Inflammatory macrophage treated with lipopolysaccharide for 4 hours (primary cell): ENCODE measurements at places on chromosomes 1 and 21.
A peak's percentile ranks its signal among the peaks of the same experiment; 100 is the strongest.

- no peak for DNase-seq
These were observed 37.6 kb upstream of the CLSTN1 start for GRCh38 chr1:9861360-9861759.

- DNase-seq, result peak; percentile 35
These were observed 9.9 kb upstream of the COG2 start for GRCh38 chr1:230632273-230632873.

GRCh38 chr1:215665215-215665614 lies 98.1 kb downstream of the KCTD3 start:
- DNase-seq, result no peak

- no peak for DNase-seq
These were observed 4.7 kb downstream of the CLK2 start for GRCh38 chr1:155268630-155269029.

GRCh38 chr1:99969729-99970621 lies at the start of gene SLC35A3:
SLC35A3 (plus strand) TSS chr1:99969996; CDS start chr1:99993555, 23,559 bp downstream.
- peak; percentile 74 for DNase-seq

DNA sequence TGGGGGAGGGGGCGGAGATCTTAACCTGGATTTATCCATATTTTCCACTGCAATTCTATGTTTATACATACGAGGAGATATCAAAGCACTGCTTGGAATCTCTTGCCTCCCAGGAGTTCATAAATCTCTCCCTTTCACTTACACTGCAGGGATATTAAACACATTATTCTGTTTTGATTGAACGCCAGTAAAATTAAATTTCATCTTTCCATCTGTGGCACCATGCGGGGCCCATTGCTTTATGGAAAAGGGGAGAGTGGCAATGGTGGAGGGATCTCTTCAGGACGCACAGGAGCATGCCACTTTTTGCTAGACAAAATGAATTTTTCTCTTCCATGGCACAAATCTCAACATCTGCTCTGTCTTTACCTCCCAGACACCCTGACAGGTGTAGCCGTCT lies 648.0 kb upstream of the PLXNA2 start:
- DNase-seq, result no peak

GRCh38 chr1:30888391-30888790 lies 20.2 kb downstream of the SDC3 start:
- no peak for DNase-seq

- no peak for DNase-seq
These were observed 37.8 kb downstream of the NID1 start for GRCh38 chr1:236027104-236027503.

GRCh38 chr1:48917901-48918603 lies 141.4 kb upstream of the BEND5 start:
- DNase-seq, result no peak

DNA sequence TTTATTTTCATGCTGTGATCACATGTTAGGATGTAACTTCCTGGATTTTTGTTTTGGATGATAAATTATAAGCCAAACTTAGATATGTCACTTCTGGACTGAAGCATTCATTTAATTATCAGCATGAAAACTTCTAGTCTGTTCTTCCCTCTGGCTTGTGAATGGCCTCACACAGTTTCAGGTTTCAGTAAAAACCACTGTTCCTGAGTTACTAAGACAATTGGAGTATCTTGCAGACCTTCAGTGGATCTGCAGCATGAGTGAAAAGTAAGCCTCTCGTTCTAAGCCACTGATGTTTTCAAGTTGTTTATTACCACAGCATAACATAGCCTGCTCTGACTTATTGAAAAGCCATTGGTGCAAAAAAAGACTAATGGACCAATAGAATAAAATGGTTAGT lies 55.3 kb upstream of the RGS21 start:
- no peak for DNase-seq

GRCh38 chr1:162548170-162548569 lies 13.4 kb upstream of the UAP1 start:
- no peak for DNase-seq

- no peak for DNase-seq
These were observed 27.9 kb downstream of the ZBED6 start for GRCh38 chr1:203823306-203823705.

DNA sequence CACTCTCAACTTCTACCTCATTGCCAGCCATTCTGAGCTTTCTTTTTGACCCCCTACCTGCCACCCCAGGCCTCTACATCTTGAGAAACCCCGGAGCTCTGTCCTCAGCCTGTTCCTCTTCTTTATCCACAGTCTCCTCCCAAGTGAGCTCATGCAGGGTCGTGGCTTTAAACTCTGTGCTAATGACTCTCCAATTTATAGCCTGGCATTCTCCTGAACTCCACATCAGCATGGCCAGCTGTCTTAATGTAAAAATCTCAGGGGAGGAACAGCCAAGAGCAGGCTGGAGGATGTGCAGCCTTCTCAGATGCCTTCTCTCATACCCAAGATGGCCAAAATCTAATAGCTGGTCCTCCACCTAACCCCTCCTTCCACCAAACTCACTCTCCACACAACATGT lies 84.2 kb downstream of the CCDC185 start:
- no peak for DNase-seq

DNA sequence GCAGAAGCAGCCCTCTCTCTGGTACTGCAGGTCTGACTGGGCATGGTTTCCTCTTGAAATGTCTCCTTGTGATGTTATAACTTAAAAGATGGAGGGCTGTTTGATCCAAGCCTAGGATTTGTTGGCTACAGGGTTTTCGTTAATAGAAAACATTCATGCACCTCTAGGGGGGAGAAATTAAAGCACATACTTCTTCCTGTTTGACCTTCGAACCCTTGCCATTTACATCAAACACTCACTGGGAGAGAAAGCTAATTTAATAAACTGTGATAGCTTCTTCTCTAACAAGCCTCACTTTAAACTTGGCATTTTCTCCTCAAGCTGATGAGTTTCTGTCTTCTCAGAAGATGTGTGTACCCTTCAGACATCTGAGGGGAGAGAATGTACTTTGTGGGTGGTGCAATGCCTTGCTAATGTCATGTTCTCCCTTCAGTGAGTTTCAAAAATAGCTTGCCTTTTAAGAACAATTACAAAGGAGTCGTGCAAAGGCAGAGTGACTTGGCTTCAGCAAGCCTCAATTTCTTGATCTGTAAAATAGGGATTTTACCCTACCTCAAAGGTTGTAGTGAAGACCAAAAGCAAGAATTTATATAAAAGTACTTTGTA lies 20.4 kb downstream of the CACHD1 start:
- no peak for DNase-seq

- DNase-seq, result no peak
These were observed 53.0 kb upstream of the LAPTM5 start for GRCh38 chr1:30810416-30811080.

- DNase-seq, result no peak
These were observed 25.8 kb upstream of the ZNF648 start for GRCh38 chr1:182087304-182087703.

DNA sequence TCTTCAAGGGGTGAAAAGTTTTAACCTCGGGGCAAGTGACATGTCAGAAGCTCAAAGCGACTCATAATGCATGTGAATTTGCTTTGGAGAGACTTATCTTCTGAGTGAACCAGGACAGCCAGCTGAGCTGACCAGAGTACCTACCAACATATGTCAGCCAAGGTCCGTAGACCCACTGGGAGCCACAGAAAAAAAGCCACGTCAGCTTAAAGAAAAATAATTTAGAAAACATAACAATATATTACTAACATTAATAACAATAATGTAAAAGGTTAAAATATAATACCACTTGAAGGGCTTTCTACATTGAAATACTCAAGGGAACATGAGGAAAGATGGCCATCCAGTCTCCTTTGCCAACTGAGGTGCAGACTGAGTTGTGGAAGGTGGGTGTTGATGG lies 6.9 kb downstream of the PEX19 start:
- DNase-seq, result no peak

- DNase-seq, result no peak
These were observed 11.0 kb downstream of the RPTN start for GRCh38 chr1:152148051-152148450.

GRCh38 chr1:244820131-244820530 lies 15.3 kb upstream of the COX20 start:
- no peak for DNase-seq

DNA sequence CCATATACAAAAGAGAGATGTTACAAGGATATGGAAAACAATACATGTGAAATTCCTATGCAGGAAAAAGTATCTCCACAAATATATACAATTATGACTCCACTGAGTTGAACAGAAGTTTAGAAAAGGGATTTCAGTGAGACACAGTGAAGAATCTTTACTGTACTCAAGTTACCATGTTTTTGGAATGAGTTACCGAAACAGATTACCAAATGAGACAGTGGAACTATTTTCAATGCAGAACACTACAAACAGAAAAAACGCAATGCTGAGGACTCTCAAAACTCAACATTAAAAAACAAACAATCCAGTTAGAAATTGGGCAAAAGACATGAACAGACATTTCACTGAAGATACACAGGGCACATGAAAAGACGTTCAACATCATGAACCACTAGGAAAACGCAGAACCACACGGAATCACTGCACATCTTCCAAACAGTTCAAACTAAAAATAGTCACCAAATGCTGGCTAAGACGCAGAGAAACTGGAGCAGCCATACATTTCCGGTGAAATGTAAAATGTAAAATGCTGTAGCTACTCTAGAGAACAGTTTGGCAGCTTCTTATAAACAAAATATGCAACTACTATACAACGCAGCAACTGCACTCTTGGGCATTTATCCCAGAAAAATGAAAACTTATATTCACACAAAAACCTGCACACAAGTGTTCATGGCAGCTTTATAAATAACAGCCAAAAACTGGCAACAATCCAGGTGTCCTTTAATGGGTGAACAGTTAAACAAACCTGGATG lies 118.7 kb downstream of the UBR4 start:
- no peak for DNase-seq

- DNase-seq, result peak; percentile 26
These were observed 17.9 kb upstream of the MIIP start for GRCh38 chr1:12001249-12001917.

- peak; percentile 62 for DNase-seq
These were observed 10.2 kb downstream of the EEIG2 start for GRCh38 chr1:108570128-108570527.

DNA sequence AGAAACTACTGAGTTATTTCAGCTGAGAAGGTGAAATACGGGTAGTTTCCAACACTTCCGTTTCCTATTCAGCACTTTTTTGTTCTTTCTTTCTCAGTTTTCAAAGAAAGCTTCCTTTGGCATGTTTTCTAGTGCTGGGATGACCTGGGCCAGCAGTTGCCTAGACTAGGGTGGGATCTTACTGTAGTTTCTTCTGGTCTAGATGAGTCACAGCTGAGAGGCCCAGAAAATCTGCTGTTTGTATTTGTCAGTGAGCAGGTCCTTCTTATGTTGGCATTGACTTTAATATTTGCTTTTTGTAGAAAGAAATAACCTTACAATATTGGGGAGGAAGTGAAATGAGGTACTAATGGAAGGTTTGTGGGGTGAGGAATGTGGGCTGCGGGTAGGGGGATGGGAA lies 22.2 kb downstream of the C1orf21 start:
- no peak for DNase-seq

DNA sequence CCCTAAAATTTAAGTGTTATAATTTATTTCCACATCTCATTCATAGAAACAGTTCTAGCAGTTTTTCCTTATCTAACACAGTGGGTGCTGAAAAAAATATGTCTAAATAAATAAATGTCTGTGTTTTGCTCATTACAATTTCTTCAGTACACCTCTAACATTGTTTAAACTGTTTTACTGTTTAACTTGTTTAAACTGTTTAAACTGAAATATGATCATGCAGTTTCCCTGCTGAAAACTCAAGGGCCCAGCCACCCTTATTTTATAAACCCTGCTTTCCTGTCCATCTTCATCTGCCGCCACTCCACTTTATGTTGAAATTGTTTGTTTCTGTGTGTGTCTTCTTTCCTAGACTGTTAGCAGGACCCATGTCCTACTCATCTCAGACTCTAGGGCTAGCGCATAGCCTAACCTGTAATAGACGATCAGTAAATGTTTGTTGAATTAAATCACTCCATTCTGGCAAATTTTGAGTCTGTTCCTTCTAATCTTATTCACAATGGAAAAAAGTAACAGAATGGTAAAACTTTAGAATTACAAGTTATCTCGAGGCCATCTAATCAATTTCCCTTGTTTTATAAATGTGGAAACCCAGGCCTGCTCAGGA lies 9.4 kb upstream of the PIK3C2B start:
- no peak for DNase-seq

DNA sequence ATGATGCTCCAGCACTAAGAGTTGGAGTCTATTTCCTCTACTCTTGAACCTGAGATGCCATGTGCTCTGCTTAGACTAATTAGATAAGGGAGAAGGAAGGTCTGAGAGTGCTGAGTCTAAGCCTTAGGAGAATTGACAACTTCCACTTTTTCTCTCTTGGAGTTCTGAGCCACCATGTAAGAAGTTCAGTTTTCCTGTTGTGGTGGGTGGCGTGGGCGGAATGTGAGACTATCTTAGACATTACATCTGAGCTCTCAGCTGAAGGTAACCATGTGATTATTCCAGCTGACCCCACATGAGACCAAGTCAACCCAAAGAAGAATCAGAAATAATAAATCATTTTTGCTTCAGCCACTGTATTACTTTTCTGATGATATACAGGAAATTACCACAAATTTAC lies 404.5 kb upstream of the LRRC7 start:
- DNase-seq, result no peak

GRCh38 chr1:236168716-236169429 lies 26.5 kb downstream of the GPR137B start:
- DNase-seq, result peak; percentile 90

DNA sequence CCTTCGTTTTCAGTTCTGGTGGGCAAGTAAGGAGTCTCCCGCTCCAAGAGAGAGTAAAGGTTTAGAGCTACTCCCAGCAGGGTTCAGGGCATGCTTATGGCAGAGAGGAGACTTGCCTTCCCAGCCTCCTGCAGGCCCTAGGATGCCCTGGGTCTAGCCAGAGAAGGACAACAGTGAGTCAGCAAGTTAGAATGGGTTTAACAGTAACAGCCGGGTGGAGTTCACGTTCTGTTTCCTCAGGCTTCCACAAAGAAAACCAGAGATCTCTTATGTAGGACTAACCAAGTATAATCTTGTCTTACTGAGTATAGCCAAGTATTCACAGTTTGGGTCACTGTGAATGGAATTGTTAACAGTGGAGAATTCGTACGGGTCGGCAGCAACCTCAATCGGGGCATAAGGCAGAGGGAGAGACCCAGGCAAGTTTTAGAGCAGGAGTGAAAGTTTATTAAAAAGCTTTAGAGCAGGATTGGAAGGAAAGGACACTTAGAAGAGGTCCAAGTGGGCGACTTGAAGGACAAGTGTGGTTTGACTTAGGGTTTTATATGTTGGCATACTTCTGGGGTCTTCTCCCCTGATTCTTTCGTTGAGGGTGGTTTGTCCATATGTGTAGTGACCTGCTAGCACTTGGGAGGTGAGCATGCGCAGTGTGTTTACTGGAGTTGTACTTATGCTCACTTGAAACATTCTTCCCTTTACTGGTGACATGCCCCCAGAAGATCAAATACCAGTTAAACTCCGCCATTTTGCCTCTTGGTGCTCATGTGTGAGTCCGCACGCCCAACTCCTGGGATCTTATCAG lies 4.5 kb downstream of the OVAAL start:
- no peak for DNase-seq
